ENCODE measurements at places on chromosomes 3 and 15. TPM values are rescaled to one million over a fixed set of nuclear protein-coding genes. Genes with fewer than 3 reads are reported as not detected.

TGM4 gene
- polyA plus RNA-seq: not detected

- no peak for DNase-seq
Measured at GRCh38 chr3:138303474-138303873, 26.2 kb downstream of the NME9 start.

DNA sequence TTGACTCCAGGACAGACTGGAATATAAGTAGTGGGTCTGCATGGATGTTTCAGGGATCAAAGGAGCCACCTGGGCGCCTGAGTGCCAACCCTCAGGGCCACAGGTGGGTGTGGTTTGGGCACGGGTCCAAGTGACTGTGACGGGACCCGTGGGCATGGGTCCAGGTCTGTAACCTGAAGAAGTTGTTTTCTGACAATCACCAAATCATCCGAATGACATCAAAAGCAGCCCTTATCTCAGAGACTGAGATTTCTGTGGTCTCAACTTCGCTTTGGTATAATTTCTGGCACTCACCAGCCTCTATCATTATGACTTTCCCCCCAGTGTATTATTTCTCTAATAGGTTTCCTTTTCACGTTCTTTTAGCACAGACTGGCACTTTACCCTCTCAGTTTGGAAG, 24.4 kb downstream of the RLBP1 start:
- DNase-seq: no peak

- peak; percentile 65 for DNase-seq
Measured at GRCh38 chr15:41713047-41713446, 52.8 kb downstream of the MGA start.

VIPR1 gene
- polyA plus RNA-seq: 0.11 TPM

DNA sequence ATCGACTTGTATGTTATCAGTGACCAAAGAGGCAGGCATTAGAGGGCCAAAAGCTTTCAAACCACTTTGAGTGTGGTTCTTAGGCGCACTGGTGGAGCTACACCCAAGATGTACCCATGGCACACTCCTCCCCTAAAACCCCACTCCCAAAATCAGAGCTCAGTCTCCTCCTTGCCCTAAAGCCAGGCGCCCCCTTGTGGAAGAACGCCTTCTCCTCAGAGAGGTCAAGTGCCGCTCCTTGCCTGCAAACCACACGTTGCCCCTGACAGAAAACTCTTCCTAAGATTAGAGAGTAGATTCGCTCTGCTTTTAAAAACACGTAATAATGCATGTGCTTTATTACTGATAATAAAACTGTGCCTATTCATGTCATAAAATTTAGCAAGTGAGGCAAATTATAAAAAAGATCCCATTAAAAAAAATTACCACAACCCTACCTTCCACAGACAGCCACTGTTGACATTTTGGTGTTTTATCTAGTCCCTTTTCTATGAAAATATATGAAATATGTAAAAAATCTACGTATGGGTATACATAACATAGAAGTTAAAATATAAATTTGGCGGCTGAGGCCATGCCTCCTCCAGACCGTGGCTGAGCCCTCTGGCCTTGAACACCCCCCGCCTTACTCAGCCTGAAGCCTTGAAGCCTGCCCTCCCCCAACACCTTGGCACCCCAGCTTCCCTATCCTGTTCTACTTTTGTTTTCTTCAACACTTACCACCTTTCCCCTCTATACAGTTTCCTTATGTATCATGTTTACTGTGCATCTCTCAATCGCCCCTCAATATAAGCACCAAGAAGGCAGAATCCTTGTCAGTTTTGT, 33.5 kb downstream of the BCL2L10 start:
- DNase-seq: peak; percentile 49

GRCh38 chr3:119149484-119149883, 3.5 kb downstream of the TEX55 start:
- DNase-seq: peak; percentile 79

DISP2 gene
- 0.43 TPM for polyA plus RNA-seq

GRCh38 chr3:120558771-120559241, 37.3 kb upstream of the NDUFB4 start:
- DNase-seq: peak; percentile 88

CTSH gene
- polyA plus RNA-seq: 10.0 TPM

CCDC80 gene
- polyA plus RNA-seq: 131 TPM

FAM107A gene
- 0.16 TPM for polyA plus RNA-seq

DNA sequence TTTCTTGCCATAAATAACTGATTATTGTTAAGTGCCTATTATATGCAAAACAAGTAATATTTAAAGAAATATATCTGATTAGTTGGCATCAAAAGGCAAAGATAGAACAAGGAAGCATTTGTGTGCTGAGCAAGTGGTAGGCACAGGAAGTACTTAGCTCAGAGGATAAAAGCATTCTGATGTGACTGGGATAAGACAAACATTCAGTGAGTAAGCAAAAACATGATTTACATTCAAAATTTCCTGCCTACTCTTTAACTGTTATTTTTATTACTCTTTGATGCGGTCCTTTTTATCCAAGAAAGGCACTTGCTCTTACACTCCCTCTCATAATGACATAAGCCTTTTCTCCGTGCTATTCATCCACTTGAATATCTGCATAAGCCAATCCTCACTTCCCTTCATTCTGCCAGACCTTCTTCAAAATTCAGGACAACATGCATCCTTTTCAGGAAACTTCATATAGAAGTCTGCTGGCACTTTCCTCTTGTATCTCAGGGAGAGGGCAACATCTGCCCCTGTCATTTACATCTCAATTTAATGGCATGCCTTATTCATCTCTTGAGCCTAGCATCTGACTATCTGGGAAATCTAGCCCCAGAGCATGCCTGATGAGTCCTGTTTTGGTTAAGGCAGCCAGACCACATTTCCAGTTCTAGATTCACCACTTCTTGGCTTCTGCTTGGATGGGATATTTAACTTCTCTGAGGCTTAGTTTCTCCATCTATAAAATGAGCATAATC, 478.2 kb upstream of the ROBO2 start:
- DNase-seq: peak; percentile 7

DNA sequence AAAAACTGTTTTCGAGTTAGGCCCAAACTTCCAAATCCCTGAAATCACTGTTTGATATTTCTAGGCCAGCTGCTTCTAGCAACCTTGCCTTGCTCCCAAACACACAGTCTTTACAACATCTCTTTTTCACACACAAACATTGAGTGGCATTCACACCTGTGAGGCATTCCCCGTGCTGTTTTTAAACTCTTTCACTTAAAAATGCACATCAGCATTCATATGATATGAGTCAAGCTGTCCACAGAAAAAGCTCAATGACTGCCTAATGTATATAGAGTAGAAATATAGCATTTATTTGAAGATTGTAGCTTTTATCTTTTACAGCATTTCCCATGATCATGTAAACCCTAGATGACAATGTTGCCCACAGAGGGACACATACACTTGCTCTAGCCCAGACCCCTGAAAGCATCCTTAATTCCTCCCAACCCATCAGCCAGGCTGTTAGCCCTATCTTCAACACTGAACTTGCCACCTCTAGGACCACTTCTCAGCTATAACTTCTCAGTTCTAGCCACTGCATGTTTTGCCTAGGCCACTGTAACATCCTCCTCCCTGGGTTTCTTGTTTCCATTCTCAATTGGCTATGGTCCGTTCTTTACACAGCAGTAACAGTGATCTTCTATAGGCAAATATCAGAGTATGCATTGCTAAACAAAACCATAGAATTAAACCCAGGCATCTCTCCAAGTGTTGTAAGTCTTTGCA, 782.6 kb downstream of the DIPK2A start:
- no peak for DNase-seq

GRCh38 chr3:194287977-194288706, 63.0 kb downstream of the CPN2 start:
- DNase-seq: no peak

AGBL1 gene
- not detected for polyA plus RNA-seq

PCSK6 gene
- polyA plus RNA-seq: 1.5 TPM

- DNase-seq: peak; percentile 48
Measured at GRCh38 chr3:99984139-99984538, 130.2 kb downstream of the FILIP1L start.

CLDN16 gene
- 0.08 TPM for polyA plus RNA-seq

SCG5 gene
- 15.9 TPM for polyA plus RNA-seq

MAP6D1 gene
- polyA plus RNA-seq: 3.8 TPM

DNA sequence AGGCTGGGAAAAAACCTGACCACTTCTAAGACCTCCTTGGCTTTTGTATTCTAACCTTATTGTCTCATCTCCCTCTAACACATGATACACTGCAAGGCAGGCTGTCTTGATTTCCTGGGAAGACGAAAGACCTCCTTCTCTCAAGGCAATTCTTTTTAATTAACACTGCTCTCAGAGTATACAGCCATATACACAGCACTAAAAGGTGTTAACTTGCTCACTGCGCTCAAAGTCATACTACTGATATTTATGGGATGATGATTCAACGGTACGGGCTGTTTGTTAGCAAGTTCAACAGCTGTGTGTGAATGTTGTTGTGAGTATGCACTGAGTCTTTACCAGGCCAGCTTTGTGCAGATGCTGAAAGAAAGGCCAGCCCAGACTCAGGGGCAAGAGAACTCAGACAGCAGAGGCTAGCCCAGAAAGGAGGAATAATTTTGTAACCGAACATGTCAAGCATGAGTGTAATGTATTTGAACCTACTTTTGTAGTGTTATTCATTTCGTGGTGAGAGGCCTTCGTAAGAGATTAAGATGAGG, 229.9 kb downstream of the IL5RA start:
- DNase-seq: no peak

GRCh38 chr15:41746802-41747201, 27.5 kb upstream of the MAPKBP1 start:
- DNase-seq: peak; percentile 10

DNA sequence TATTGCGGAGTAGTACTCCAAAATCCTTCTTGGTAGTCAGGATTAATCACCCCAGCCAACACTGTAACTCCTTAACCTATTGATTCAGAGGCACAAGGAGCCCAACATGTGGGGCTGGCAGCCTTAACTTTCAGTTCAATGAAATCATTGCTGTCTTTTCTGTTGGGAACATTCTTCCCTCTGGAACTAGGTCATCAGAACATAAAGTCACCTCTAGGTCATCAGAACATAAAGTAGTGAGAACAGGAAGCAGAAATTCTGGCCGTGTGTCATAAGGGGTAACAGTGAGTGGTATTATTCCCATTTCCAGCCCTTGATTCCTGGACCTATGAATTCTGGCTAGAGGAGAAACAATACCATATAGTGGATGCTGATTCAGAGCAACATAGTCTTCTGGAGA, 71.5 kb upstream of the TNIK start:
- DNase-seq: no peak

FBXL2 gene
- 16.0 TPM for polyA plus RNA-seq

CCDC54 gene
- not detected for polyA plus RNA-seq

IDH2 gene
- polyA plus RNA-seq: 39.9 TPM

KATNBL1 gene
- polyA plus RNA-seq: 26.4 TPM
